Naive thymus-derived CD8-positive, alpha-beta T cell (primary cell): ENCODE measurements at places on chromosomes 2 and 18.

DNA sequence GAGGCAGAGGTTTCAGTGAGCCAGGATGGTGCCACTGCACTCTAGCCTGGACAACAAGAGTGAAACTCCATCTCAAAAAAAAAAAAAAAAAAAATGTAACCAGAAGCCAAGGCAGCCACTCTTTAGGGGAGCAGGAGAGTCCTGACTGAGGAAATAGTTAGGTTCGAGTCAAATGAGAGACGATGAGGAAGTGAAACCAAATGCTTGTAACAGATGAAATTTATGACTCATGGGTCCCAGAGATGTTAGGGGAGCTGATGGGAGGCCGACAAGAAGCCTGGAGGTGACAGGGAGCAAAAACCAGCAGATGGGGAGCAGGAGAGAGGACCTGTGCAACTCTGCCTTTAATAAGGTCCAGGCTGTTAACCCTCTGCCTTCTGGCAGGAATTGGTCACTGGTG lies 756.1 kb upstream of the DDX18 start:
- DNase-seq, result no peak

- DNase-seq, result no peak
Observed at GRCh38 chr2:99707592-99707991, 217.8 kb upstream of the REV1 start.

- no peak for DNase-seq
Observed at GRCh38 chr2:159208438-159208837, 78.1 kb downstream of the WDSUB1 start.

DNA sequence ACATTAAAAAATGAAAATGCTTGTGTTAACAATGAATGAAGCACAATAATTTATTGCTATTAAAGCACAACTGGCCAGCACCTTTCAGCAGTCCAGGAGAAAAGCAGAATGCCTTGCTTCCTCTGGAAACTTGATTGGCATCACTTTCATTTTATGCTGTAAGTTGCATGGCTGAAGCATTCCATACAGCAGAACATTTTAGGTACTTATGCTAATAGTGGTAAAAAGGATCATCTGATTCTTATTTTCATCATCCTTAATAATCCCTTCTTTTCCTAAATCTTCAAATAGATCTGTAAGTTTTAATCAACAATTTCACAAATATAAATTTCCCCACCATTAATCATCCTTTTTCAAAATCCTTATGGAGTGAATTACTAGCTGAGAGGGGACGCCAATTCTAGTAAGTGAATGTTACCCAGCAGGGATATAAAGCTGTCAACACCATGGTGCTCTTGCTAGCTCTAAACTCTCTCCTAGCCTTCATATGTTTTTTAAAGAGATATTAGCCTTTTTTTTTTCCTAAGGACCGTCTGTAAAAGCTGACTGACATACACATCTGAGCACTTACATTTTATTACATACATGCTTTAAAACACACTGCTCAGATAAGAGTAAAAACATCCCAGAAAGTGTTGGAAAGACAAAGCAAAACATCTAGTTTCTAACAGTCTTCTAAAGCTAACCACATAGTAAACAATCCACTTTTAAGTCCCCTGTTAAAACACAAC lies 5.3 kb downstream of the SATB2 start:
- no peak for DNase-seq

GRCh38 chr18:37393221-37393827 lies 172.3 kb downstream of the CELF4 start:
- no peak for DNase-seq

- no peak for DNase-seq
Observed at GRCh38 chr2:239689410-239689809, 288.6 kb upstream of the HDAC4 start.

DNA sequence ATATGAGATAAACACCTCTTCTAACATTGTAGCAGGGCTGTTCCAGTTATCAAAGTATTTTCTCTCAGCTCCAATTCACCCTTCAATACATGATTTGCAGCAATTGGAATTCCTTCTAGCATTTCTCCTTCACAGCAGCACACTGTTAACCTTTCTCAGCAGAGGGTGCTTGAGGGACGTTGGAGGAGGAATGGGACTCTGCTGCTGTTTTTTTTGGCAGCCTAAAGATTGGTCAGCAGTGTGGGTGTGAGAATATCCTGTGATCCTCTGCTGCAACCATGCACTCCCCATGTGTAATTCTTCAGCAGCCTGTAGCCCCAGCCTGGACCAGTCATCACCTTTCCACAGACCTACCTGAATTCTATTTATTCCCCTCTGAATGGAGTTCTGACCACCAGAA lies 1708.9 kb upstream of the CELF4 start:
- no peak for DNase-seq

DNA sequence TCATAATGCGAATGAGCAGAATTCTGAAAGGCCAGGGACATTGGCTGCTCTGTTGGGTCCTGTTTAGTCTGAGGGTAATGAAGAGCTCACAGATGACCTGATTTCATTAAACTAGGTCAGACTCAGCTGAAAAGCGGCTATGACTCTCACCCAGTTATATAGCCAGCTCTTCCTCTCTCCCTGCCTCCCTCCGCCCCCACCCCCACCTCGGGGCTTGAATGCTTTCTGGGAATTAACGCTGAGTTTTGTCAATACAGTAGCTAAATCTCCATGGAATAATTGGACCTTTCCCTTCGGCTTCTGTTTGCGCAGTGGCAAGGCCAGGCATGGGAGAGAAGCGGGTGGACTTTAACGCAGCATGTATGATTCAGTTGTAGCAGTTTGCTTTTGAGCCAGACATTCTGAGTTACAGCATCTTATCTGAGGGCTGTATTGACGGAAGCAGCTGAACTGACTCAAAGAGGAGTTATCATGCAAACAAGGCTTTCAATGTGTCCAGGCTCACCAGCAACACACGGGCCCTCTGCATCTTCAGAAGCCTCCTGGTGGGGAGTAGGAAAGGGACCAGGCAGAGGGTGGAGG lies 110.6 kb downstream of the MYCN start:
- no peak for DNase-seq

GRCh38 chr18:59249199-59249774 lies 24.0 kb downstream of the RAX start:
- peak; percentile 5 for DNase-seq

- DNase-seq, result no peak
Observed at GRCh38 chr2:215836881-215837280, 176.5 kb downstream of the MREG start.

DNA sequence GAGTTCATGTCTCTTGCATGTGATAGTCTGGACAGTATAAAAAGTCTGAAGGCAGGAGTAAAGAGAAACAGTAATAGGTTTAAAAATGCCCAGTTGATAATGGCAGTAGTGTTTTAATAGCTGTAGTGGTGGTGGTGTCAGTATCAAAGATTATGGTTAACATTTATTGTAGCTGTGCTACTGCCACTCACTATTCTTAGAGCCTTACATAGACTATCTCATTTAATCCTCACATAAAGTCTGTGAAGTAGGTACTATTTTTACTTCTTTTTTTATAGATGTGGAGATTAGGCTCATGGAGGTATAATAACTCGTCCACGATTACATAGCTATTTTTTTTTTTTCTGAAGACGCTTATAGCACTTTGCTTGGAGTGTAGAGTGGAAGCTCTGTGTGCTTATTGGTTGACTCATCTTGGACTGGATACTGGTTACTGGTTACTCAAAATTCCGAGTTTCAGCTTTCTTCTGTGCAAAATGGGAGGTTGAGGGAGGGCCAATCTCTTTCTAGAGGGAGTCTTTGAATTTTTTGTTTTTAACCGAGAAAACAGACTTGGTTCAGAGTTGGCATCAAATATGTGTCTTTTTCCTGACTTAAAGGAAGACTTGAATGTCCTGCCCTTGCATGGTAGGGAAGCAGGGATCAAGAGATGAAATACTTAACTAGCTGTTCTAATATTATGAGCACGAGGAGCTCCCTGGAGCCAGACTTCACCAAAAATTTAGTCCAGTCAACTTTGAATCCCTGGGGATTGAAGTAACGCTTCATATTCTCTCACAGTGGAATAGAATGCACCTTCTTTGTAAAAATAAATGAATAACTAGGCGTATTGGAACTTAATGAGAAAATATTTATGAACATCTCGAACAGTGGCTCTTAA lies 27.1 kb downstream of the CERS6 start:
- no peak for DNase-seq

DNA sequence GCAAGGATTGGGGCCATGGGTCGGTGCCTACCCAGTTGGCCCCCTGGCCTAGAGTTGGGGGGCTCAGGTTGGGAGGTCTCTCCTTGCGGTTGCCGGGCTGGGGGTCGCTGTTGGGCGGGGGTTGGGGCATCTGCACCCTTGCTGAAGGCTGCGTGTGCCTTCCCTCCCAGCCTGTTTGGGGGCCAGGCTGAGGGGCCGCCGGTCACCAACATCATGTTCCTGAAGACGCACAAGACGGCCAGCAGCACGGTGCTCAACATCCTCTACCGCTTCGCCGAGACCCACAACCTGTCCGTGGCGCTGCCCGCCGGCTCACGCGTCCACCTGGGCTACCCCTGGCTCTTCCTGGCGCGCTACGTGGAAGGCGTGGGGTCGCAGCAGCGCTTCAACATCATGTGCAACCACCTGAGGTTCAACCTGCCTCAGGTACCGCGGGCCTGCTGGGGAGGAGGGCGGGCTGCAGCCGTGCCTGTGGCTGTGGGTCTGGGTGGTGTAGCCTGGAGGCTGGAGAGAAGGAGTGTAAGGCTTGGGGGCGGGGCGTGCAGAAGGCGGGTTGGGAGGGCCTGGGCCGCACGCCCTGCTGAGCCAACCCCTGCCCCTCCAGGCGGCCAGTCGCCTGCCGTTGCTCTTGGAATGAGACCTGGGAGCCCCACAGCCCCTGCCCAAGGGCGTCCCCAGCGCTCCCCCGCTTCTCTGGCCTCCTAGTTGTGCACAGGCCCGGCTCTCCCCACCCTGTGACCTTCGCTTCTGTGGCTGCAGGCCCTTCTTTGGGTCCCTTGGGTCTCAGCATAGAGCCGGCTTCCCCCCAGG lies 7.2 kb upstream of the NEU4 start:
- no peak for DNase-seq

DNA sequence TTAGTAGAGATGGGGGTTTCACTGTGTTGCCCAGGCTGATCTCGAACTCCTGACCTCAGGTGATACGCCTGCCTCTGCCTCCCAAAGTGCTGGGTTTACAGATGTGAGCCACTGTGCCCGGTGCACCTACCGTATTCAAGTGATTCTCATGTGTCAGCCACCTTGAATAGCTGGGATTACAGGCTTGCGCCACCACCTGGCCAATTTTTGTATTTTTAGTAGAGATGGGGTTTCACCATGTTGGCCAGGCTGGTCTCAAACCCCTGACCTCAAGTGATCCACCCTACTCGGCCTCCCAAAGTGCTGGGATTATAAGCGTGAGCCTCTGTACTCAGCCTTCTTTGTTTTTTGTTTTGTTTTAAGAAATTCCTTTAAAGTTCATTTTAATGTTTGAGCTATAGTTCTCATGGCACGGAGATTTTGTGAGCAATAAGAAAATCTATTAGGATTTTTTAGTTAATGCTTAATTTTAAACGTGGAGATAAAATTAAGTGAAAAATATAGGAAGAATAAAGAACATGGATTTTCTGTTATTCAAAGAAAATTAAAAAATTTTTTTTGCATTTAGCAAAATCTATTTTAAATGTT lies 242.6 kb downstream of the PHLPP1 start:
- peak; percentile 4 for DNase-seq

- no peak for DNase-seq
Observed at GRCh38 chr18:45849529-45849928, 24.1 kb downstream of the SIGLEC15 start.

- no peak for DNase-seq
Observed at GRCh38 chr2:240510513-240511210, 47.1 kb downstream of the ANKMY1 start.

GRCh38 chr2:49042488-49042887 lies 111.8 kb downstream of the FSHR start:
- no peak for DNase-seq

GRCh38 chr2:98692090-98693054 lies 38.6 kb downstream of the MGAT4A start:
- DNase-seq, result no peak

GRCh38 chr2:55011831-55012671 lies 38.2 kb downstream of the RTN4 start:
- DNase-seq, result no peak

- DNase-seq, result no peak
Observed at GRCh38 chr2:238027058-238027457, 33.7 kb upstream of the SCLY start.

DNA sequence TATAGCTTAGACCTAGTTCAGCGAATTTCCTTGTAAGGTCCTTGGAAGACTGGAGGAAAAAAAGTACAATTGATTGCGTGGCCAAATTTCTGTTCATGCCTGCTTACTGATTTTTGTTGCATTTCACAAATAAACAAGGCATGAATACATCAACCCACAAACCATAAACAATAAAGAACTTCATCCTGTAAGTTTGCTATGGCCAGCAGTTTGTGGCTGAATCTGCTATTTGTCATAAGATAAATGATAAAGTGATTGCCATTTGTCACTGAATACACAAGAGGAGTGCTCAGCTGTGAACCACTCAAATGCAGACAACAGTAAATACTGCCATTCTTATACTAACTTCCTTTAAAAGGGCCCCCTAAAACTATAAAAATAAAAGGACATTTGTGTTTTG lies 259.5 kb downstream of the CCDC178 start:
- no peak for DNase-seq

DNA sequence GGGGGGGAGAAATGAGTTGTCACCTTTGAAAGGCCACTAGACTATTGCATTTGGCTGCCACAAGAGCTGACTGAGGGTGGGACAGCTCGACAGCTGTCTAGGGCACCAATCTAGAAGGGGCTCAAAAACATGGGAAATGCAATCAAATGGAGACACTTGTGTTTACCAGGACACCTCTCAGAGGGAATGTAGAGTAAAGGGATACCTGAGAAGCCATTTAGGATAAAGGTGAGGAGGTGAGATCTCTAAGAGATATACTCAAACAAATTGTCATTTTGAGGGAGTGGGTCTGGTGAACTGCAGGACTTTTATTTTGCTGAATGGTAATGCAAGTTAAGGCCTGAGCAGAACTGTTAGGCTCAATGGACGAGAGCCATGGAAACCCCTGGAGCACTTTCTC lies 159.8 kb downstream of the DDX1 start:
- DNase-seq, result no peak
